Immature natural killer cell (primary cell): ENCODE measurements at places on chromosomes 13 and 19.

DNA sequence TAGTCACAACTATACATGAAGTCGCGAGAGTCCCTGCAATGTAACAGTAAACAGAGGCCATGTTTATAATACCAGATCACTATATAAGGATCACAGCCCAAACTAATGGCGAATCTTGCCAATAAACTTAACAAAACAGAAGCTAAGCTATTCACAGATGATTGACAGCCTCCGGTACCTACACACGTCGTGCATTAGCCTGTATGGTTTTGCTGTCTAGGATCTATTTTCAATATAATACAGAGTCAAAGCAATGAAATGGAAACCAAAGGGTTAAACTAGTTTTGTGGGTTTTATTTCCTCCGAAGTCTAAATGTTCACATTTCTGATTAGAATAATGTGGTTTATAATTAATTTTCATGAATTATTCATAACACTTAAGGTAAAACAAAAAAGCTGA is 10.1 kb downstream of the ANKRD10 start:
- no peak for DNase-seq

DNA sequence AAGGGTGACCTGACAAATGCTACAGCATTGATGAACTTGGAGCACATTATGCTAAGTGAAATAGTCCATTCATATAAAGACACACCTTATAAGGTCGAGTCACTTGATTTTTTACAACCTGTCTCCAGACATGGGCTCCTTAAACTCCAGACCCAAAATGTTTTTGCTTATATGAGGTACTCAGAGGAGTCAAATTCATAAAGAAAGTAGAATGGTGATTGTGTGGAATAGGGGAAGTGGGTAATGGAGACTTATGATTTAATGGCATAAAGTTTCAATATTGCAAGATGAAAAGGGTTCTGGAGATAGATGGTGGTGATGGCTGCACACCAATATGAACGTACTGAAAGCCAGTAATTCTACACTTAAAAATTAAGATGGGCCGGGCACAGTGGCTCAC is 59.3 kb downstream of the ZNF627 start:
- no peak for DNase-seq

DNA sequence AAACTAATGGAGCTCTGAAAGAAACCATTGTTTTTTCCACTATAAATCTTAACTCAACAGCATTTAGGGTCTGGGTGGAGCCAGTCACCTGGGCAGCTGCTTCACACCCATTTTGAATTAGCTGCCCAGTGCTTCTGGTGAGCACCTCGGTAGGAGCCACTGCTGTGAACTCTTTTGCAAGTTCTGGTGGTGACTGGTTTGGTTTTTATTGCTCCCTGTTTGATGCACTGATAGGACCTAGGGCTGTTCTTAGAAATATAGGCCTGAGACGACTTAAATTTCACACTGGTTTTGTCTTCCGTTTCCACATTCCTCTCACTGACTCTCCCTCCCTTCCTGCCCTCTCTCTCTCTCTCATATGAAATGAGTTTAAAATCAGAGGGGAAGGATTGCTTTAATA is 103.9 kb downstream of the GGACT start:
- DNase-seq: peak; percentile 27

GRCh38 chr19:49977881-49978280 is 16.9 kb upstream of the SIGLEC11 start:
- DNase-seq: no peak

GRCh38 chr13:87129602-87130300 is 541.4 kb upstream of the SLITRK5 start:
- no peak for DNase-seq

DNA sequence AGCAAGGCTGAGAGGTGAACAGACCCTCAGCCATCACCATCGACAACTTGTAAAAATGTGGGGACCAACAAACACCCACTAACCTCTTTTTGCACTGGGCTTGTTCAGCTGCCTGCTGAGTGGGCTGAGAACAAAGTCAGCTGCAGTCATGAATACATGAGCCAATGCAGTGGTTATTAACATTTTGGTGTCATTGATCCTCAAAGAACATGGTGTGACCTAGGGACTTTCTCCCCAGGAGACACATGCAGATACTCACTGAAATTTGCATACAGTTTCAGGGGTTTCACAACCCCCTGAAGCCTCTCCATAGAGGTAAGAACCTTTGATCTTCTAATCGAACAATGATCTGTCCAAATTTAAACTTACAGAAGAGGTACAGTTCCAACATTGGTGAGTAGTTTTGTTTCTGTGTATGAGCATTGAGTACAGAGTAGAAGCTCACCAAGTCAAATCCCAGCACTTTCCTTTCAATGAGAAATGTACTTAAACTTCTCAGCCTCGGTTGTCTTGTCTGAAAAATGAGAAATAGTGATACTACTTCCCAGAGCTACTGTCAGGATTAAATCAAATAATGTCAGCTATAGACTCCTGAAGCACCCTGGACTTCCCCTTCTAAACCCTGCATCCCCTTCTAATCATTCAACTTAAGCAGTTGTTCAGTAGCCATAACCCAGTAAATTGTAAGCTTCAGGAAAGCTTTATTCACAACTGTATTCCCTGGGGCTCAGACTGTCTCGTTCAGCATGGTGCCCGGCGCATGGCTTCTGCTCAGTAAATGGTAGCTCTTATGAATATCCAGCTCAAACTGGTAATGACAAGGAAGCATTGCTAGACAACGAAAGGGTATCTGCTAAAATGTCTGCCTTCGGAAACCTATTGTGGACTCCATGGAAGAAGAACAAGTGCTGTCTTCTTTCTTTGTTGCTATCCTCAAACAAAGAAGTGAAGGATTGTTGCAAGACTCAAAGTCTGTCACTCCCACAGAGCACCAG is 148.7 kb downstream of the FOXO1 start:
- no peak for DNase-seq

DNA sequence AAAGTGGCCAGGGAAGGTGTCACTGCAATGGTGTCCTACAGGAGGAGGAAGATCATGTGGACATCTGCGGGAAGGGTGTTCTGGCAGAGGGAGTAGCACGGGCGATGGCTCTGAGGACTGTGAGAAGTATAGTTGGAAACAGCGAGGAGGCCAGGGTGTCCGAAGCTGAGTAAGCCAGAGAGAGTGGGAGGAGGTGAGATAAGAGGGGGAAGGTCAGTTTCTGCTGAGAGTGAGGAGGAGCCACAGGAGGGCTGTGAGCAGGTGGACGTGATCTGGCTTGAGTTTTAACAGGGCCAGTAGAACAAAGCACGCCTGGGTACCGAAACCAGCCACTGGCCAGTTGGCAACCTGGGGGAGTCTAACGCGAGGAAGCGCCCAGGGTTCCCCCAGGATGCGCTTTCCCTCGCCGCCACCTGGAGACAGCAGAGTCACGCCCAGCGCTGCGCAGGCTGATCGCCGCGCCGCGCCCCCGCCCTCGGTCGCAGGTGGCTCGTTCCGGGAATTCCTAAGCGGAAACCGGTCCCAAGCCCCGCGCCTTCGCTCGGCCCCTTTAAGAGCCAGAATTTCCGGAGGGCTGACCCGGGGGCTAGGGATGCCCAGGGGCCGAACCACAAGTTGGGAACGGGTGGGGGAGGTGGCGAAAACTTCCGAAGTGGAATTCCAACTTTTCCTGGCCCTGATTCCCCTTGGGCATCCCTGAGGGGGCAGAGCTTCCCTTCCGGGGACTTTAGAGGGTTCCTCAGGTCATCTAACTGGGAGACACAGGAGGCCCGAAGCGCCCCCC is 1.1 kb upstream of the LSR start:
- DNase-seq: peak; percentile 24

GRCh38 chr19:34555447-34555846 is 73.9 kb downstream of the WTIP start:
- no peak for DNase-seq

DNA sequence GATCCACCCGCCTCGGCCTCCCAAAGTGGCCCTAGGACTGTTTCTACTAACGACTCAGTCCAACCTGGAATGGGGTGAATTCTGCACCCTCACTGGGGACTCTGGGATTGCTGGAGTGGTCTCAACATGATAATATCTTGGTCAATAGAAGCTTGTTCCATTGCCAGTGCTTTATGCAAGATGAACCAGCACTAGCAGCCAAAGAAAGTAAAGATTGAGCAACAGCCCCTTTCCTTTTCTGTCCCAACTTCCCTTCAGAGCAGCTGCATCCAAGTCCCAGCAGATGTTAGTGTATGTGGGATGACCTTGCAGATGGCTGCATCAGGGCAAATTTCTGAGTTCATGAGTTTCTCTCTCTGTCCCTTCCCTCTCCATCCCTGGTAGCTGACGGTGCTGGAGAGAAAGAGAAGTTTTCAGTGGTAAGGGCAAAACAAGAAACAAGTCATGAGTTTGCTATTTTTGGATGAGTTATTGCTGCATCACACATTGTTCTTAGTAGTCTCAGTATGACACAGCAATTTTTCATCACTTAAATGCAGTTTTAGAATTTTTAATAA is 183.6 kb upstream of the EDNRB start:
- no peak for DNase-seq

- no peak for DNase-seq
These were observed 229.7 kb downstream of the KCNRG start for GRCh38 chr13:50244713-50245574.

GRCh38 chr13:49410477-49410876 is 33.4 kb downstream of the CAB39L start:
- no peak for DNase-seq

DNA sequence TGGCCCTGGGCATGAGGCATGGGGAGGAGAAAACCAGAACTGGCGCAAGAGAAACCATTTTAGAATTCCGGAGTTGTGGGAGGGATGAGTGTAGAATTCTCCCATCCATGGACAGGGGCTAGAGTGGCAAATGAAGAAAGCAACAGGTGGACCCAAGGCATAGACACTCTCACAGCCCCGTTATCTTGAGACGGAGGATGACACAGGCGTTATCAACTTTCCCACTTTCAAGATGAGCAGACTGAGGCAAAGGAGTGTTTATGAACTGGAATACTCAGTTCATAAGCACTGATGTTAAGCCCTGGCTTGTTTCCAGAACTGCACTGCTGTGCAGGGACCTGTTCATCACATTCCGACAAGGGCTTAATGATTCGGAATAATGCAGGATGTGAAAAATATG is 1.1 kb upstream of the GTF3A start:
- no peak for DNase-seq

DNA sequence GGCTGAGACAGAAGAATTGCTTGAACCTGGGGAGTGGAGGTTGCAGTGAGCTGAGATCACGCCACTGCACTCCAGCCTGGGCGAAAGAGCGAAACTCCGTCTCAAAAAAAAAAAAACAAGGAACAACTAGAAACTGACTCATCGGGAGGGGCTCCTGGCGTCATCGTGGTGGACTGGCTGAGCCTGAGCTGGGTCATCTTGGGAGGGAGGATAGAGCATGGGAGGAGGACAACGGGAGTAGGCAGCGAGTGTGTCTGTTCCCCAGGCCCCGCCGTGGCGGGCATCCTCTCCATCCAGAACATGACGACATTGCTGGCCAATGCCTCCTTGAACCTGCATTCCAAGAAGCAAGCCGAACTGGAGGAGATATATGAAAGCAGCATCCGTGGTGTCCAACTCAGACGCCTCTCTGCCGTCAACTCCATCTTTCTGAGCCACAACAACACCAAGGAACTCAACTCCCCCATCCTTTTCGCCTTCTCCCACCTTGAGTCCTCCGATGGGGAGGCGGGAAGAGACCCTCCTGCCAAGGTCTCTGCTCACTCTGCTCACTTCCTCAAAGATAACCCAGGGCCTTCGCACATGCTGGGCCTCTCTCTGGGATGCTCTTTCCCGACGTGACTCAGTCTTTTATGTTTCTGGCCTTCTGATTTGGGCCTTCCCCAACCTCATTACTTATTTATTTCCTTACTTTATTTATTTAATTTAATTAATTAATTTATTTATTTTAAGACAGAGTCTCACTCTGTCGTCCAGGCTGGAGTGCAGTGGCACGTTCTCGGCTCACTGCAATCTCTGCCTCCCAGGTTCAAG is 16.6 kb downstream of the DDX39A start:
- DNase-seq: peak; percentile 10

- DNase-seq: no peak
These were observed 170.0 kb downstream of the NUFIP1 start for GRCh38 chr13:44819245-44819644.

DNA sequence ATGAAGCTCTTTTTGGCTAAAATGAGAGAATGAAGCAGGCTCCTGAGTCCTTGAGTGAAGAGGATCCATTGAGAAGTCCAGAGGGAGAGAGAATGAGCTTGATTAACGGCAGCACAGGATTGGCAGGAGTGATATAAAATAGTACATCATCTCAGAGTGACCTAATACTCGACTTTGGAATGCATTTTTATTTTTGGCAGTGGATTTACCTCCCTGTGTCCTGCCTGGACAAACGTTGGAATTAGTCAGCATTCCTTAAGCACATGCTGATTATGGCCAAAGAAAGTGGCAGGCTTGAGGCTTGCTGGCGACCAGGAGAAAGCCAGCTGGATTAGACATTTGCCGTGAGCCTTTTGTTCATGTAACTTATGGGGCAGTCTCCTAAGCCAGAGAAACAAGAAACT is 22.9 kb downstream of the LRCH1 start:
- DNase-seq: no peak

DNA sequence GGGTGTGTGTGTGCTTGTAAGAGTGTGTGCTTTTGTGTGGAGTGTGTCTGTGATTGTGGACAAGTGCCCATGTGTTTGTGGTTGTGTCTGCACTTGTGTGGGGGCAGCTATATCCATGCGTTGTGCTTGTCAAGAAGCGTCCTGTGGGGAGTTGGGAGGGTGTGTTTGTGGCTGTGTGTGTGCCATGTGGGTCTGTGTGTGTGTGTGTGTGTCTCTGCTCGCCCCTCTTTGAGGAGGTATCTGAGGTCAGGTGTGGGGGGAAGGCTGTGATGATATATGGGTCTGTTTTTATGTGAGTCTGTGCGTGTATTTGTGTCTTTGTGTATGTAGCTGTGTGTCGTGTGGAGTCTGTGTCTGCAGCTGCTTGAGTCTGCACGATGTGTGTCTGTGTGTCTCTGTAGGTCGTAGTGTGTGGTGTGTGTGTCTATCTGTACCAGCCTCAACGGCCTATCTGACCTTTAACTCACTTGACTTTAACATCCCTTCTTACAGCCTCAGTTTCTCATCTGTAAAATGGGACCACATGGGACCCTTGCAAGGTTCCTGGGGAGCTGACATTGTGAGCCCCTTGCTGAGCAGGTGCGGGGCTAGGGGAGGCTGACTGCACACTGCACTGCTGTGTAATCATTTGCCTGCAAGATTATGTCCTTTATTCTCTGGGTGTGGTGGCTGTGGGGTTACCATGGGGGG is 4.0 kb upstream of the NFIC start:
- no peak for DNase-seq

- no peak for DNase-seq
These were observed 5.4 kb downstream of the TM9SF2 start for GRCh38 chr13:99506634-99507033.
